Neural crest cell (in vitro differentiated cells): ENCODE measurements at places on chromosomes 5 and 9. TPM values are rescaled to one million over a fixed set of nuclear protein-coding genes. Genes with fewer than 3 reads are reported as not detected.

The PCDHB13 gene
- total RNA-seq, result 3.6 TPM in 2 replicates

The SHOC1 gene
- not detected in 2 replicates for total RNA-seq

The LCN1 gene
- not detected in 2 replicates for total RNA-seq

The NRG2 gene
- 0.64 and 0.82 TPM in 2 replicates for total RNA-seq

The WNK2 gene
- 27.8 and 34.3 TPM in 2 replicates for total RNA-seq

The OLFML2A gene
- total RNA-seq, result 0.09 and 0.14 TPM in 2 replicates

The TLX3 gene
- total RNA-seq, result 0.51 and 0.52 TPM in 2 replicates

The CNTLN gene
- total RNA-seq, result 16.7 and 18.0 TPM in 2 replicates

The PCDHGA1 gene
- total RNA-seq, result 0.54 and 0.93 TPM in 2 replicates

The PCDHB16 gene
- 11.4 and 12.6 TPM in 2 replicates for total RNA-seq

The TAF11L10 gene
- not detected in 2 replicates for total RNA-seq

The DAB2IP gene
- 46.4 and 48.3 TPM in 2 replicates for total RNA-seq

The SLC23A1 gene
- not detected in 2 replicates for total RNA-seq

The AIF1L gene
- 118 and 122 TPM in 2 replicates for total RNA-seq

The PHYHD1 gene
- 3.9 and 5.0 TPM in 2 replicates for total RNA-seq

The EQTN gene
- total RNA-seq, result 0.39 and 0.40 TPM in 2 replicates

The IL33 gene
- total RNA-seq, result not detected in 2 replicates

The PCDHB9 gene
- 5.5 and 7.0 TPM in 2 replicates for total RNA-seq

The CTNND2 gene
- 39.4 and 40.0 TPM in 2 replicates for total RNA-seq

The KCNN2 gene
- total RNA-seq, result 1.9 and 2.7 TPM in 2 replicates
